Activated CD8-positive, alpha-beta memory T cell treated with anti-CD3 and anti-CD28 coated beads for 48 hours (primary cell): ENCODE measurements at places on chromosomes 7 and 10.

DNA sequence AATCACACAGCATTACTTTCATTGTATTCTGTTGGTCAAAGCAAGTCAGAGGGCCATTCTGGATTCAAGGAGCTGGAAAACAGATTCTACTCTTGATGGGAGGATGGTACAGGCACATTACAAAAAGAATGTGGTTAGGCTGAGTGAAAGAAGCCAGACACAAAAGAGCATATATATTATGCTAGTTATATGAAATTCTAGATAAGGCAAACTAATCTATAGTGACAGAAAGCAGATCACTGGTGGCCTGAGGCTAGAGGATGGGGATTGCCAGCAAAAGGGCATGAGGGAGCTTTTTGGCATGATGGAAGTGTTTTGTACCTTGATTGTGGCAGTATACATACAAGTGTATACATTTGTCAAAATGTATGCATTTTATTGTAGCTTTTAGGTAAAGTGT is 96.8 kb downstream of the SPAG6 start:
- DNase-seq: no peak

DNA sequence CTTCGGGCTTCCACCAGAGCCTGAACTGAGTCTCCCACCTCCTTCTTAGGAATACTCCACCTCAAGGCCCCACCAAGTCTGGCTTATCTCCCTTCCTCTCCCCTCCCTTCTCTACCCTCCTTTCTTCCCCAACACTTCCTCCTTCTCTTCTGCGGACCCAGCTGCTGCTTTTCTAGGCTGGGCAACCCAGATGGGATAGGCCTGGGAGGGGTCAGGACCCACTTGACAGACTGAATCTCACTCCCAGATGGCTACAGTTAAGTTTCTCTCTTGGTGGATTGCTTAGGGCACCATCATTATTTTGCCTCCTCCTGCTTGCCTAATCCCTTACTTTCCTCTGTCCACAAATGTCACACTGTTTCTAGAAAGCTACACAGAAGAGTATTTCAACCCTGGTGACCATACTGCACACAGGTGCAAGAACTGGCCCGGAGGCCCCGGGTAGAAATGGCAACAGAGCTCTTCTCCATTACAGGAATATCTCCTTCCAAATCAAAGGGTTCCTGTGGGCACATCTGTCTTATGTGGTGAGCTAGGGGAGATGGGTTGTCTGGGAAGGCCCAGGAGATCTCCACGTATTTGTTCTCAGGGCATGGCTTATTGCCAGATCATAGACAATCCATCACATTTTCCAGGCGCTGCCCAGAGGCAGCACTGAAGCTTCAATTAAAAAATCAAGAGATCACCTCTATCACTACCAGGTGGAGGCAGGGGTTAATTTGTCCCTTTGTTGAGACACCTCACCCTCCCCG is 5.1 kb upstream of the HOXA11 start:
- DNase-seq: no peak

- DNase-seq: no peak
These were observed 33.9 kb upstream of the ARL4A start for GRCh38 chr7:12653518-12653917.

- no peak for DNase-seq
These were observed 184.0 kb downstream of the DIP2C start for GRCh38 chr10:505419-505818.

DNA sequence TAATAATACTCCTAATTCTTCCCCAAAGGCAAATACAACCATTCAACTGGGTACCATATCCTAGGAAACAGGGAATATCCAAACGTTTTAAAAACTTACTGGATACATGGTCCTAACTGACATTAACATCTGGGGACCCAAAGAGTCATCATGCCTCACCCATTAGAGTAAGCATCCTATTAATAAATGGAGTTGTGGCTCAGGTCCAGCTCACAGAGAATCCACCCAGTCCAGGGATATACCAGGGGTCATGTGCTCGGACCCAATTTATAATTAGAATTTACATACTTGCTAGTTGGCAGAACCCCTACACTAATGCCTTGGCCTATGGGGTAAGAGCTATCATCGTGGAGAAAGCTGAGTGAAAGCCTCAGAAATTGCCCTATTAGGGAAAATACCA is 670.0 kb downstream of the XPNPEP1 start:
- DNase-seq: no peak

DNA sequence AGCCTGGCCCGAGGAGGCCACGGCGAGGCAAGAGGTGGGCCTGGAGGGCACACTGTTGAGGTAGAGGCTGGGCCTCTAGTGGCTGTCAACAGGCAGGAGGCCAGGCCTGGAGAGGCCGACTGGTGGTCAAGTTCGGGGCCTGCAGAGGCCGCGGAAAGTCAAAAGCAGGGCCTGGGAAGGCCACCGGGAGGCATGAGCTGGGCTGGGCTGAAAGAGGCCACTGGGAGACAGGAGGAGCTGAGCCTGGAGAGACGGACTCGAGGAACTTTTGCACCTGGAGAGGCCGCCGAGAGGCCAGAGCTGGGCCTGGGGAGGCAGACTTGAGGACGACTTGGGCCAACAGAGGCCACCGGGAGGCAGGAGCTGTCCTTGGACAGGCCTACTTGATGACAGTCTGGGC is 321.2 kb downstream of the ZNF479 start:
- no peak for DNase-seq

GRCh38 chr10:76643511-76643911 is 994.1 kb downstream of the KCNMA1 start:
- no peak for DNase-seq

GRCh38 chr7:11830582-11831155 is 1.3 kb downstream of the THSD7A start:
- no peak for DNase-seq

GRCh38 chr7:35030848-35031247 is 6.4 kb downstream of the DPY19L1 start:
- no peak for DNase-seq

GRCh38 chr7:105807448-105807762 is 69.0 kb downstream of the ATXN7L1 start:
- DNase-seq: no peak

- DNase-seq: no peak
These were observed 89.0 kb upstream of the PRPS1L1 start for GRCh38 chr7:18116661-18117060.

- no peak for DNase-seq
These were observed 213.4 kb downstream of the USP6NL start for GRCh38 chr10:11397980-11398580.

DNA sequence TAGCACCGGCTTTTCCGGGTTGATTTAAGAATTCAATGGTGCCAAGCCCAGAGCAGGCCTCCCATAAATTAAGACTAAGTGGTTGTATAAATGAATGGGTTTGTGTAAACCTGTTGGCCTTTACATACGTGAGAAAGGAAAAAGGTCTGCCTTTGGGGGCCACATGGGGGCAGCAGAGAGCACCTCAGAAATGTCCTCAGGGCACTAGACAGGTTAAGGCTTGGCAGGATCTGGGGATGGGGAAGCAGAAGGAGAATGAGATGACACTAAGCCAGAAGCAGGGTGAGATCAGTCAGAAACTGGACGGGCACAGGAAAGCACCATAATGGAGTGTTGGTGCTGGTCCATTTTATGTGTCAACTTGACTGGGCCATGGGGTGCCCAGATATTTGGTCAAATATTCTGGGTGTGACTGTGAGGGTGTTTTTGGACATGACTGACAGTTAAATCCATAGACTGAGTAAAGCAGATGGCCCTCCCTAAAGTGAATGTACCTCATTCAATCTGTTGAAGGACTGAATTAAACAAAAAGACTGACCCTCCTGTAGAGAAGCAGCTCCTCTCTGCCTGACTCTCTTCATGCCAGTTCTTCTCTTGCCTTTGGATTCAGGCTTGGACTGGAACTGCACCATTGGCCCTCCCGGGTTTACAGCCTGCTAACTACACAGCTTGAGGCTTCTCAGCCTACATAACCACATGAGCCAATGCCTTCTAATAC is 58.9 kb downstream of the FRMPD2 start:
- DNase-seq: no peak

DNA sequence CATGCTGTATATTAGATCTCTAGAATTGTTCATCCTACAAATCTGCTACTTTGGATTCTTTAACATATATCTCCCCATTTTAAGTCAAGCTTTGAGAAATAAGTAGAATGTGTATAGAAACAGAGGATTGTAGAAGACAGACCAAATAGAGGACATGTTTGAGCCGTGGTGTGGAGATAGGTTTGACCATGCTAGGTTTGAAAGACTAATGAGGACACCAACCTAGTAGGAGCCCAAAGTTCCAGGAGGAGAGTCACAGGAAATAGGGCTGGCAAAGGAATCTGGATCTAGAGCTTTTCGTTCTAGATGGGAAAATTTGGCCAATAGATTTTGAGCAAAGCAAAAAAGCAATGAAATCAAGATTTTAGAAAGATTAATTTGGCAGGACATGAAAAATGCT is 60.5 kb upstream of the TBX20 start:
- DNase-seq: no peak

DNA sequence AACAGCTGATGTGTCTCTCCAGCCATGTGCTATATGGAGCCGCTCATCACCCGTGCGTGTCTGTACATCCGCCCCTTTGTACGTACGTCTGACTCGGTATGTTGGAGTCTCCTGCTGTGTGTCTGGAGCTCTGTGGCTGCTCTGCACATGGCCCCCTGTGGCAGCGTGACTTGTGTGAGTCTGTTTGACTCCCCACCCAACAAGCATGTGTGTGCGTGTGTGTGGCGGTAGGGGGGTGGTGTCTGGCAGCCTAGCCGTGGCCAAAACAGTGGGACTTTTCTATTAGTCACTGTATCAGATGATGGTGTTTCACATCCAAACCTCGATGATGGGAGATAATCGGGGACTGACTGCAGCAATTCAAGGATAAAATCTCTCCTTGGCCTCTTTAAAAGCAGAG is 94.1 kb downstream of the COL13A1 start:
- no peak for DNase-seq

- DNase-seq: no peak
These were observed 35.6 kb upstream of the CNPY1 start for GRCh38 chr7:155581954-155582353.

- DNase-seq: no peak
These were observed 565 bp downstream of the ATP5MK start for GRCh38 chr10:103395754-103396066.

DNA sequence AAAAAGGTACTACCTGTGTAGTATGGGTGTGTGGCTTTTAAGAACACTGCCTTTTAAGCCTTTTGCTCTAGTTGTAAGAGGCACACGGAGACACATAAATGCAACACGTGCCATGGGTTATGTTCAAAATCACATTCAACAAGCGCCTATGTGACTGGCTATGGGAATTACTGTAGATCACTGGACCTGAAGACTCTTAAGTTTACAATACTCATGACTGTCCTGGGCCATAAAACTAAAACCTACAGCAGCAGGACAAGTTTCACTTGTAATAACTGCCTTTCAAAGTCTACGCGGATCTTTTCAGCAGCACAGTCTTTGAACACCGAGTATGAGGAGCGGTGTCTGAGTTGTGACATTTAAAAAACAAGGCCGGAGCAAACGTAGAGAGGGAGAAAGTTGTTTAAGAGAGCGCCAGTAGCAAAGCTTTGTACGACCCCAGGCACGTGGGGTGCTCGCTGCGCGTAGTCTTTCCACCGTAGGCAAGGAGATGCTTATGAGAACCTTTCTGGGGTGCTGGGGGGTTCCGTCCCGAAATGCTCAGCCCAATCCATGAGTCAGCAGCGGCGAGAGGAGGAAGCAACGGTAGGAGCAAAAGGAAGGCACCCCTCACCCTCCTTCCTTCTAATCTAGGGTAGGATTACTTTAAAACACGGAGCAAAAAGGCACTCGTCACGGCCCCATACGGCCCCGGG is 662 bp downstream of the DNAJC2 start:
- DNase-seq: peak; percentile 16

DNA sequence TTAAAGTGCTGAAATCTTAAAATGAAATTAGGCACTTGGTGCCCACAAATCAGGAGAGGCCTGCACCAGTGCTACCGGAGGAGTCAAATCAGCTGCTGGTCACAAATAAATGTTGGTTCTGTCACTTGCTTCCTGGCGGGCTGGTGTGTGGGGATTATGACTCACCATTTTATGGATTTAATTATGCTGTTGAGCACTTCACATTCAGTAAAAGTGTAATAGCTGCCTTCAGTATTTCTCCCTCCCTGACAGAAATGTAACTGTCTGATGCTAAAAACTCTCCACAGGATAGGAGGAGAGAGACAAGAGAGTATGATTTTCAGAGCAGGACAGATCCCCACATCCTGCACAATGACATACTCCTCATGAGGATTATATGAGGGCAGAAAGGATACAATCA is 186.0 kb downstream of the JAZF1 start:
- no peak for DNase-seq

DNA sequence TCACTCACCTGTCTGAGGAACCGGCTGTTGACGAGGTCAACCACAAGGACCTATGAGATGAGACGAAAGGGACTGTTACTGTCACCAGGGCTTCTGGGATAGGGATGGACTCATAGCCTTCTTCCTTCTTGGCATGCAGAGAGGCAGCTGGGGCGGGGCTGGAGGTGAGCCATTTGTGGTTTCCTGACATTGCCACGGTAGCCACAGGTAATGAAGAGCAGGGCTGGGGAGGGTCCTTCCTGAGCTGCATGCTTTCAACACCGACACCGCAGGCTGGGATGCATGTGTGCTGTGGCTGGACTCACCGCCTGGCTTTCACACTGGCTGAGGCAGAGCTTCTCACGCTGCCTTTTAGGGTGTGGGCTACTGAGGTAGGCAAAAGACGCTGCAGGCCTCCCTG is 46.4 kb upstream of the MKRN1 start:
- DNase-seq: no peak

DNA sequence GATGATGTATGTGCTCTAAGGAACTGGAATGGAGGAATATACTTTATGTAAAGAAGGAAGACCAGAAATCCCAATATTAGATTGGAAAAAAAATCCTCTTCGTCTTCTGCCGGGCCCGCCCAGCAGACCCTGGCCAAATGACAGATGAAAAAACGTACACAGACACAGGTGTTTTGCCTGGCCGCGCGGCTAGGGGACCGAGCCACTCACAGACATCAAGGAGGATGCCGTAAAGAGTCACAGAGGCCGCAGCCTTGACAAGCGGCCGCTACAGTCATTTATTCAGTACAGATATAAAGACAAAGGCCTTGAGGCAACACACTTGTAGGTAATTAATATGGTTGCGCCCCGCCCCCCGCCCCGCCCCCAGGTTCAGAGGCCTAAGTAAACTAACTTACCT is 594.1 kb downstream of the GRM8 start:
- no peak for DNase-seq

DNA sequence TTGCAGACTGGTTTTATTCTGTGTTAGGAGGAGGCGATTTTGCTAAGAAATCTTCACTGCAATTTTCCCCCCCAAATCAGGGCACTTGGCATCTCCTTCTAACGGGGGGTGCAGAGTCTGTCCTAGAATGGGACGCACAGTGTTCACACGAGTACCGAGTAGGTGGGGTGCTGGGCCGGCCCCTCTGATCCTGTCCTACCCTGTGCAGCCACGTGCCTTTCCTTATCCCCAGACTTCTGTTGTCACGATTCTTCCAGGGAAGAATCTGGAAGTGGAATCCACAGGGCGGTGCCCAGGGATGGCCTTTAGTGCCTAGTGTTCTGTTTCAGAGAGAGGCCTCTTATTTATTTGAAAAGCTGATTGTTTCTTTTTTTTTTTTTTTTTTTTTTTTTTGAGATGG is 16.4 kb downstream of the CUX1 start:
- DNase-seq: no peak

GRCh38 chr7:157514306-157514705 is 177.5 kb downstream of the DNAJB6 start:
- DNase-seq: no peak

- DNase-seq: no peak
These were observed 89.9 kb downstream of the PHYHIPL start for GRCh38 chr10:59266321-59266720.

- no peak for DNase-seq
These were observed 47.7 kb upstream of the NRP1 start for GRCh38 chr10:33382216-33382600.

- DNase-seq: no peak
These were observed 181.3 kb upstream of the FEZF1 start for GRCh38 chr7:122485856-122486255.
